RCC 7860 (cell line): ENCODE measurements at places on chromosomes 12 and 14.

DNA sequence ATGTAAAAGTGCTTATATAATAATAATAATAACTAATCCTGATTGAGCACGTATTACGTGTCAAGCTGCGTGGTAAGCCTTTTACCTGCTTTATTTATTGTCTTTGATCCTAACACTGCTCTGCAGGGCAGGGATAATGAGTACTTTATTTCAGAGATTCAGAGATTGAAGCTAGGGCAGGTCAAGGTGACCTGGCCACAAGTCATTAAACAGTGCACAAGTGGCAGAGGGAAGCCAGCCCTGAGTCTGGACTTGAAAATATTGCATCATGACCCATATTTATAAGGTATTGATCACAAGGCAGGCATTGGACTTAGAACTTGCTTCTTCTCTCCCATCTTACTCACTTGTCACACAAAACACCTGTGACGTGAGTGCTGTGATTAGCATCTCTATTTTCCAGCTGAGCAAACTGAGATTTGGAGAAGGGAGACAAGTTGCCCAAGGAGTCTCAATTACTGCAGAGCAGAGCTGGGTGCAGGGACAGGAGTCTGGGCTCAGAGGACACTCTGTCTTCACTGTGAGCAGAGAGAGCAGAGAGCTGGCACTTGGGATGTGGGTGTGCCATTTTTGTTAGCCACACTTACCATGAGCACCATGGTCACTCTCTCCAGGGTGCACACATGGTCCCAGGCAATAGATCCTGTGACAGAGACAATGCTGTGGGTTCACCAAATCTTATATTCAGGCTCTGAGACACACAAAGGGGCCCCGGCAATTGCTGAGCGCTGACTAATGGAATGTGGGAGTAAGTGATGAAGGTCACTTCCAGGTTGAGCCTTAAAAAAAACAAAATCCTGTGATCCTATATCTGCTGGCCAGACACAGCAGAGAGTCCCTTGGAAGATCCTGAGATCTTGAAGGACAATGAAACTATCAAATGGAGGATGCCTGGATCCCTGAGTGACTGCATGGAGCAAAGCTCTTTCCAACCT lies 113.2 kb upstream of the MED13L start:
- peak; percentile 14 for DNase-seq

- DNase-seq: no peak
Measured at GRCh38 chr12:75876832-75877762, 154.5 kb downstream of the PHLDA1 start.

- DNase-seq: no peak
Measured at GRCh38 chr12:131882804-131883520, 11.5 kb upstream of the ULK1 start.

DNA sequence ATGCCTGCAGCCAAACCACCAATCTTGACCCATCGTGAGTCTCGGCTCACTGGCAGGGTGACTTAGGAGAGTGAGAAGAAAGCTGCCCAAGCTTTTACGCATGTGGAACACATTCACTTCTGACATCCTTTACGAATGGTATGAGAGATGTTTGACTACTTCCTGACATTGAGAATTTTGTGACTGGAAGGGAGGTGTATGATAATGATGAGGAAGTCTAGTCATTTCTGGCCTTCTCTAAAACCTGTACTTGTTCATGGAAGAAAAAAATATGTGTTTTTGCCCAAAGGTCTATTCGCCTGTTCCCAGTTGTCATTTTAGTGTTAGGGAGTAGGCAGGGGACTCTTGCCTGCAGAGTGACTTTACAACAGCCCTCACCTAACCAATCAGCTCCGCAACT lies 227.2 kb upstream of the ATP2B1 start:
- no peak for DNase-seq

- no peak for DNase-seq
Measured at GRCh38 chr12:115944837-115945490, 332.5 kb downstream of the MED13L start.

DNA sequence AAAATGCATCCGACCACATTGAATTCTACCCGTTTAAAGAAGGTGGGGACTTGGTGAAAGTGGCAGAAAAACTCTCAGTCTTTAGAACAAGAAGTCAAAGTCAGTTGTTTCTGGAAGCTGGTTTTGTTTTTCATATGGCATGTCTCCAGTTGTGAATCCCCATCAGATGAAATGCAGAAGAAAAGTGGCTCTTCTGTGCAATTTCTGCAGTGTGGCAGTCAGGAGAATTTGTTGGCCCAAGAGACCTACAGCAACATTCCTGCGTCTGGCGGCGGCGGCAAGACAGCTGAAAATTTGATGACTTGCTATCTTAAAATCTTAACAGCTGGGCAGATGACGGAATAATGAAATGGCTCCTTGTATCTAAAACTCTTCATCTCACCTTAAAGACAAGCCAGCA lies 201.5 kb downstream of the FOXN3 start:
- DNase-seq: no peak

DNA sequence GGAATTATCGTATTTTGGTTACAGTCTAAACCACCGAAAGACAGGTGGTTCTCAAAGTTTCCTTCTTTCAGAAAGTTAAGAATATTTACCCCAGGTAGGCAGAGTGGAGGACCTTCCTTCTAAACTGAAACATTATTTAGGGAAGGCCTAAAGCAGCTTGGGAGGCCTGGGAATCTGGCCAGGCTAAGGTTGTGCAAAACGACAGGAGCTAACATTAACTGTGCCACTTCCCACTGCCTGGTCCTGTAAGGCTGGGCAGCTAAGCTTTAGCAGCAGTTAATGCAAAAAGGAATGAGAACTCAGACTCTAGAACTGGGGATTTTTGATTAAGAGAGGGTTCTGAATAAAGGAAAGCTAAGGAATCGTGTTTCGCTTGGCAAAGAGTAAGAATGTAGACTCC lies 82.6 kb downstream of the SLCO1A2 start:
- DNase-seq: no peak

- no peak for DNase-seq
Measured at GRCh38 chr12:57444744-57445143, 10.2 kb downstream of the INHBC start.

- DNase-seq: no peak
Measured at GRCh38 chr12:126847005-126847629, 1419.9 kb upstream of the TMEM132C start.

GRCh38 chr14:61472801-61473376 lies 151.5 kb downstream of the PRKCH start:
- DNase-seq: no peak

DNA sequence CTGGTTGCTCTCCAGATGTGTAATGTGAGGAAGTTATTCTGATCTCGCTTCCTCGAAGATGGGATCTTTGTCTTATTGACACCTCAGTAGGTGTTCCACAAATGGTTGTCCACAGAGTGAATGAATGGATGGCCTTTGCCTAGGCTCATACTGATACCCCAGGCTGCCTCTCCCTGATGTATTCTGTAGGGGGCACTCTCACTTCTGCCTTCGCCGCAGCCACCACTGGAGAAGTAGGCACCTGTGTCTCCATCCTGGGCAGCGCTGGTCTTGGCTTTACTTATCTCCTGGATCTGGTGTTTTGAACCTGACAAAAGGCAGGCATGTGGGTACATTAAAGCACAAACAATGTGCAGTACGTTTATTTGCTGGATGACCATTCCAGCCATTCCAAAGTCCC lies 82.1 kb downstream of the ZFP36L1 start:
- no peak for DNase-seq

- DNase-seq: no peak
Measured at GRCh38 chr14:61335049-61335448, 13.7 kb downstream of the PRKCH start.

DNA sequence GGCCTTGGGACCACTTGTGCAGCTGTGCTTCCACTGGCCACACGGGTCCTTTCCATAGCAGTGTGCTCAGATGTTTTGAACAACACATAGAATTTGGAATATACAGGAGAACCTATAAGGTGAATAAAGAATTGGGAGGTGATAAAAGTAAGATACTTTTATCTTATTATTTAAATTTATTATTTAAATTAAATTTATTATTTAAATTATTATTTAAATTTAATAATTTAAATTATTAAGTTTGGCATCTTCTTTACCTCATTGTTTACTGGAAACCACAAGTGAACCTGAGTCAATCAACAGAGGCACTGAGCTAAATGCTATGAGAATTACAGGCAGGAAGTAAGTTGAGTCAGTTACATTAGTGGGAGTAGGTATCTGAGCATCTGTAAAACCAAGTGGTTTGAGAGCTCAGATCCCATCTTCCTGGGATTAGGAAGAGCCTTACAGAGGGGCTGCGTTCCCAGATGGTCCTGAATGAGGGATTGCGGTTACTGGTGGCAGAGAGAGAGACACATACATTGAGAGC lies 103.1 kb downstream of the ESR2 start:
- DNase-seq: no peak
